A549 treated with RU486 at 1 μM for 4 hours (cell line): ENCODE measurements at places on chromosomes 5 and 9. TPM values are rescaled to one million over a fixed set of nuclear protein-coding genes. Genes with fewer than 3 reads are reported as not detected.

Gene RGS14
- total RNA-seq = 6.0 to 6.9 TPM (median 6.2 TPM) in 5 replicates

Gene FAM221B
- total RNA-seq = not detected in 5 replicates

Gene CATSPER3
- 0.19 to 0.67 TPM (median 0.46 TPM) in 5 replicates for total RNA-seq

Gene UNC13B
- total RNA-seq = 8.2 to 9.2 TPM (median 8.7 TPM) in 5 replicates

Gene LTC4S
- 0.30 to 0.63 TPM (median 0.38 TPM) in 3 of 5 replicates, not detected in the others for total RNA-seq

Gene ATP10B
- total RNA-seq = not detected in 5 replicates

Gene NAIP
- 0.27 to 0.54 TPM (median 0.36 TPM) in 5 replicates for total RNA-seq

Gene PCDHGB2
- total RNA-seq = 0.08 TPM in 2 of 5 replicates, not detected in the others

Gene HSD17B3
- total RNA-seq = 0.17 TPM in 1 of 5 replicates, not detected in the others

Gene MATR3
- 102 to 202 TPM (median 189 TPM) in 5 replicates for total RNA-seq

Gene SIT1
- not detected in 5 replicates for total RNA-seq

Gene SNX18
- total RNA-seq = 4.3 to 8.3 TPM (median 6.3 TPM) in 5 replicates

Gene CDC20B
- total RNA-seq = 0.05 to 0.11 TPM (median 0.09 TPM) in 3 of 5 replicates, not detected in the others

Gene GOLGA1
- 9.1 to 11.1 TPM (median 10.7 TPM) in 5 replicates for total RNA-seq

Gene SPATA6L
- 1.6 to 2.5 TPM (median 2.3 TPM) in 5 replicates for total RNA-seq

Gene CKMT2
- total RNA-seq = not detected in 5 replicates

Gene PCDHB15
- total RNA-seq = 0.06 to 0.10 TPM (median 0.08 TPM) in 3 of 5 replicates, not detected in the others

Gene NOXA1
- 1.1 to 2.4 TPM (median 1.7 TPM) in 5 replicates for total RNA-seq

Gene SLC45A2
- total RNA-seq = not detected in 5 replicates

Gene UBE2QL1
- 0.10 to 0.18 TPM (median 0.15 TPM) in 5 replicates for total RNA-seq

Gene SPINK4
- not detected in 5 replicates for total RNA-seq

Gene RNF183
- 0.09 to 0.15 TPM in 2 of 5 replicates, not detected in the others for total RNA-seq

Gene PALM2AKAP2
- 0.22 to 0.51 TPM (median 0.46 TPM) in 5 replicates for total RNA-seq

Gene CLTB
- total RNA-seq = 72.7 to 115 TPM (median 107 TPM) in 5 replicates

Gene NR5A1
- total RNA-seq = 0.03 to 0.05 TPM in 2 of 5 replicates, not detected in the others

Gene FANCG
- 34.3 to 57.5 TPM (median 54.2 TPM) in 5 replicates for total RNA-seq

Gene WNT8A
- not detected in 5 replicates for total RNA-seq

Gene SLC6A7
- total RNA-seq = 0.03 TPM in 3 of 5 replicates, not detected in the others

Gene SEMA6A
- 0.02 to 0.18 TPM (median 0.15 TPM) in 5 replicates for total RNA-seq

Gene IL3
- not detected in 5 replicates for total RNA-seq

Gene RUFY1
- 27.6 to 31.0 TPM (median 28.8 TPM) in 5 replicates for total RNA-seq

Gene CORO2A
- total RNA-seq = 0.35 to 0.69 TPM (median 0.53 TPM) in 5 replicates

Gene POLE3
- total RNA-seq = 104 to 127 TPM (median 112 TPM) in 5 replicates

Gene TSSK1B
- not detected in 5 replicates for total RNA-seq

Gene CCDC107
- 20.4 to 28.0 TPM (median 23.9 TPM) in 5 replicates for total RNA-seq

Gene RGS7BP
- not detected in 5 replicates for total RNA-seq

Gene LHX3
- 0.07 to 0.14 TPM (median 0.11 TPM) in 4 of 5 replicates, not detected in the other for total RNA-seq

Gene IGFBPL1
- 2.1 to 3.0 TPM (median 2.9 TPM) in 5 replicates for total RNA-seq

Gene INSL4
- total RNA-seq = 13.9 to 18.0 TPM (median 15.5 TPM) in 5 replicates

Gene GAS1
- total RNA-seq = 0.07 to 0.12 TPM (median 0.09 TPM) in 4 of 5 replicates, not detected in the other

Gene FBP2
- 0.07 TPM in 1 of 5 replicates, not detected in the others for total RNA-seq

Gene CAMK4
- not detected in 5 replicates for total RNA-seq

Gene CCT5
- 493 to 767 TPM (median 533 TPM) in 5 replicates for total RNA-seq

Gene ADAMTS6
- total RNA-seq = 0.06 to 0.31 TPM (median 0.08 TPM) in 5 replicates

Gene UCK1
- 18.9 to 23.9 TPM (median 21.4 TPM) in 5 replicates for total RNA-seq

Gene ZNF483
- 0.40 to 0.88 TPM (median 0.77 TPM) in 5 replicates for total RNA-seq

Gene SLC23A1
- 0.87 to 1.6 TPM (median 1.3 TPM) in 5 replicates for total RNA-seq

Gene SH3RF2
- 2.9 to 3.8 TPM (median 3.2 TPM) in 5 replicates for total RNA-seq

Gene SPINK6
- total RNA-seq = 0.31 to 0.52 TPM (median 0.37 TPM) in 4 of 5 replicates, not detected in the other

Gene FOXD4L4
- 0.03 TPM in 1 of 5 replicates, not detected in the others for total RNA-seq
